ENCODE measurements at places on chromosomes 4 and X.

- H3K4me3 ChIP-seq: no peak overlapping the region
- no peaks in the 10 kb centered on the region for H3K27me3 ChIP-seq
- H3K4me1 ChIP-seq: peaks cover 3% of the 10 kb centered on the region
- DNase-seq: no peak
- no peak overlapping the region for H3K27ac ChIP-seq
These were observed 48.9 kb downstream of the PDLIM5 start for GRCh38 chr4:94500685-94501084.

GRCh38 chrX:154714925-154715324 is 36.0 kb downstream of the GAB3 start:
- H3K4me1 ChIP-seq: peaks cover 44% of the 10 kb centered on the region
- peaks cover 4% of the 10 kb centered on the region for H3K36me3 ChIP-seq
- H3K27ac ChIP-seq: peak overlapping the region; percentile 21
- H3K4me3 ChIP-seq: no peak overlapping the region
- peak; percentile 33 for DNase-seq

DNA sequence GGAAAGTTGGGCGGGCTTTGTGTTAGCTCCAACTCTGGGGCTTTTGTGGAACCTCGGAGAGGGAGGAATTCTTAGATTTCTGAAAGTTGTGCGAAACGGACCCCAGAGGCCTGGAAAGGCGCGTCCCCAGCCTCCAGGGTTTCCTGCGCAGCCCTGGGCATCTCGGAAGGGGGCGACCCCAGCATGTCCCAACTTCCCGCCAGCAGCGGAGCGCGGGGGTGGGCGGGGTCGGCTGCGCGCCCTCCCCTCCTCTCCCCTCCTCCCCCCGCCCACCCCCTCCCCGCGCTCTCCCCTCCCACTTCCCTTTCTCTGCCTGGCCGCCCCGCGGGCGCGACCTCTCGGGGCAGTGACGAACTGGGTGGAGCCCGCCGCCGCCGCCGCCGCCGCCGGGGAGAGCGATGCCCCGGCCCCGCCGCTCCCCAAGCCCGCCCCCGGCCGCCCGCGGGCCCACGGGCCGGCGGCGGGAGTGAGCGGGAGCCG is 16.8 kb downstream of the PTTG2 start:
- no peaks in the 10 kb centered on the region for H3K36me3 ChIP-seq
- no peaks in the 10 kb centered on the region for H3K27me3 ChIP-seq
- peak; percentile 77 for DNase-seq
- H3K4me1 ChIP-seq: peaks cover 18% of the 10 kb centered on the region
- H3K4me3 ChIP-seq: peak overlapping the region; percentile 86

- DNase-seq: no peak
- H3K4me1 ChIP-seq: no peaks in the 10 kb centered on the region
- H3K27ac ChIP-seq: no peak overlapping the region
- H3K27me3 ChIP-seq: no peaks in the 10 kb centered on the region
- no peaks in the 10 kb centered on the region for H3K36me3 ChIP-seq
These were observed 236.9 kb downstream of the CHIC1 start for GRCh38 chrX:73799888-73800287.

- no peak overlapping the region for H3K27ac ChIP-seq
- no peaks in the 10 kb centered on the region for H3K27me3 ChIP-seq
- H3K4me1 ChIP-seq: no peaks in the 10 kb centered on the region
- no peak overlapping the region for H3K4me3 ChIP-seq
These were observed 206.3 kb upstream of the FGF13 start for GRCh38 chrX:138917781-138918180.

DNA sequence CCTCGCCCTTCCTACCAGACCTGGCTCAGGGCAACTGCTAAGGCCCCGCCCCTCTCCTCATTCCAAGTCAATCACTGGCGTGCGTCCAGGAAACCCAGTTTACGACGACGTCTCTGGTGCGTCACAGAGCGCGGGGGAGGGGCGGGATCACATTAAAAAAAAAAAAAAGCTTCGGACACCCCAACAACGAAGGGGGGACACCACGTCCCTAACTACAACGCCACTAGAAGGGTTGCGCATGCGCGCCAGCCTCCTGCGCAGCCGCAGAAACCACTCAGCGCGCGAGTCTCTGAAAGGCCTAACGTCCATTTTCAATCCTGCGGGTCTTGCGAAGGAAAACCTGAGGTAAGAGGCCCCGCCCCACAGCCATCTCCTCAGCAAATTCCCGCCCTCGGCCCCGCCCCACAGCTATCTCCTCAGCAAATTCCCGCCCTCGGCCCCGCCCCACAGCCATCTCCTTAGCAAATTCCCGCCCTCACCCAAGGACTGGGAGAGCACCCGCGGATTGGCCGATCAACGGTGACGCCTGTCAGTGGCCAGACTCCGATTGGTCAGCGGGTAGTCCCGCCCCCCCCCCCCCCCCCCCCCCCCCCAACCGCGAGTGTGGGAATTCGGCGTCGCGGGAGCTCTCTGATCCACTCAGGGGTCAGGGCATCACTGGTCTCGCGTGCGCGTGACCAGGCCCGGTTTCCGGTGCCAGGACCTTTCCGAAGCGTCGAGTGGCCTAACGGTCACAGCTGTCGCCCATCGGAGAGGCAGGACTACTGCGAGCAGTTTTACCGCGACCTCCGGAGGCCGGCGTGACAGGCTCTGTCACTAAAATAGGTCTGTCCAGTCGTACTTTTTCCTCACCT is at the start of gene SCML1:
Gene SCML1, plus strand, starts transcription at position 638 of the 854 bp plus-strand sequence. CDS start 6,694 bp downstream, outside the sequence.
- peak; percentile 69 for DNase-seq
- H3K27me3 ChIP-seq: no peaks in the 10 kb centered on the region
- peaks cover 19% of the 10 kb centered on the region for H3K4me1 ChIP-seq
- peak within 1 kb of the TSS; percentile 94 for H3K4me3 ChIP-seq
- peak within 1 kb of the TSS; percentile 93 for H3K27ac ChIP-seq
- no peaks in the 10 kb centered on the region for H3K36me3 ChIP-seq

DNA sequence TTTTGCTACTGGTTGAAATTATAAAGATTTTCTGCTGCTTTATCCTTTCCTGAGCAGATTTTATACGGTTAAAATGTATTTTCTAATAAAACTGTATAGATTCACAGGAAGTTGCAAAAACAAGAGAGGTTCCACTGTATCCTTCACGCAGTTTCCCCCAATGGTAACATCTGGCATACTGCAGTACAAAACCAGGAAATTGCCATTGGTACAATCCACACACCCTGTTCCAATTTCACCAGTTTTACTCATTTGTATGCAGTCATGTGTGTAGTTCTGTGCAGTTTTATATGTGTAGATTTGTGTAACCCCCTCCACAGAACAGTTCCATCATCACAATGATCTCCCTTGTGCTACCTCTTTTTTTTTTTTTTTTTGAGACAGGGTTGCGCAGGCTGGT is 20.0 kb downstream of the DDX3X start:
- H3K27ac ChIP-seq: peak overlapping the region; percentile 3
- DNase-seq: no peak
- H3K36me3 ChIP-seq: no peaks in the 10 kb centered on the region
- H3K4me3 ChIP-seq: no peak overlapping the region

- H3K4me1 ChIP-seq: peaks cover 4% of the 10 kb centered on the region
- peaks cover 4% of the 10 kb centered on the region for H3K36me3 ChIP-seq
- no peak for DNase-seq
- no peak overlapping the region for H3K27ac ChIP-seq
- H3K4me3 ChIP-seq: no peak overlapping the region
These were observed 61.8 kb downstream of the SMARCA5 start for GRCh38 chr4:143575331-143575730.

DNA sequence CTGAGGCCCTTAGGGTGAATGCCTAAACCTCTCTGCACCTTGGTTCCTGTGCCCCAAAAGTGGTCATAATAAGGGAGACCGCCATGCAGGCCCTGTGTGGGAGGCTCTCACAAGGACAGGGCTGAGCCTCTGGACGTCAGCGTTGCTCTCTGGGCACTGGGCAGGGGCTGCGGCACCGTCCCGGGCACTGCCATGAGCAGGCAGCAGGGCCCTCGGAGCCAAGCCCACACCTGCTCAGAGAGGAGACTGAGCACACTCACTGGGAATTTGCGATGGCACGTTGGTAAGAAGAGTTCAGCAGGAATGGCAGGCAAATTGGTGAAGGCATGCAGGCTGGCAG is 123.4 kb downstream of the HMX1 start:
- no peak overlapping the region for H3K27ac ChIP-seq
- no peak overlapping the region for H3K4me3 ChIP-seq
- DNase-seq: no peak
- no peaks in the 10 kb centered on the region for H3K36me3 ChIP-seq
- H3K4me1 ChIP-seq: no peaks in the 10 kb centered on the region

- no peaks in the 10 kb centered on the region for H3K36me3 ChIP-seq
- H3K27me3 ChIP-seq: peaks cover 42% of the 10 kb centered on the region
- no peak for DNase-seq
- no peaks in the 10 kb centered on the region for H3K4me1 ChIP-seq
- H3K27ac ChIP-seq: no peak overlapping the region
- no peak overlapping the region for H3K4me3 ChIP-seq
These were observed 191.7 kb upstream of the RASGEF1B start for GRCh38 chr4:81663368-81663767.

DNA sequence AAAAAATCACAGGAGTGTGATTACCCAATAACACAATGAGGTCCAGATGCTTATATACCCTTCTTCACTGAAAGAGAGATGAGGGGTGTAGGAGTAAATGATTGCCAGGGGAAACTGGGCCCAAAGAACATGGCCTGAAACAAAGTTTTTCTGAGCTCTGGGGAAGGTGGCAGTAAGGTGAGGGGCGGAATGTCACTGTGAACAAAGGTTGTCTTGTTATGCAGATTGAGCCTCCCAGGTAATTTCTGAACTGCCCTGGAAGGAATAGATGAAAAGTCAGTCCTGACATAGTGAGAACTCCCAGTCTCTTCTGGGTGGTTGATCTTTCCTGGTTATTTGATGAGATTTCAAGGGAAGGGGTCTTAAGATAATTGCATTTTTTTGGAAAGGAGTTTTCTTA is 2.5 kb upstream of the TMEM47 start:
- no peaks in the 10 kb centered on the region for H3K27me3 ChIP-seq
- no peak for DNase-seq
- no peaks in the 10 kb centered on the region for H3K4me1 ChIP-seq

Measured in T-helper 17 cell (primary cell).